ENCODE measurements at places on chromosomes 11 and 22. TPM values are rescaled to one million over a fixed set of nuclear protein-coding genes. Genes with fewer than 3 reads are reported as not detected.

Gene FAM180B
- 0.10 TPM for polyA plus RNA-seq

Gene KLHDC7B
- polyA plus RNA-seq = 0.39 TPM

Gene CYB5R3
- polyA plus RNA-seq = 122 TPM

Gene UCP3
- 1.0 TPM for polyA plus RNA-seq

- H3K4me3 ChIP-seq = no peak overlapping the region
- H3K27ac ChIP-seq = no peak overlapping the region
- H3K36me3 ChIP-seq = no peaks in the 10 kb centered on the region
- H3K27me3 ChIP-seq = no peaks in the 10 kb centered on the region
Measured at GRCh38 chr11:87967459-87967858, 207.8 kb downstream of the RAB38 start.

- no peaks in the 10 kb centered on the region for H3K36me3 ChIP-seq
- no peak overlapping the region for H3K4me3 ChIP-seq
- H3K27ac ChIP-seq = no peak overlapping the region
- DNase-seq = no peak
- H3K27me3 ChIP-seq = no peaks in the 10 kb centered on the region
Measured at GRCh38 chr11:87851234-87851633, 324.0 kb downstream of the RAB38 start.

- peak overlapping the region; percentile 75 for H3K4me3 ChIP-seq
- peaks cover 3% of the 10 kb centered on the region for H3K4me1 ChIP-seq
- DNase-seq = peak; percentile 54
- H3K27ac ChIP-seq = peak overlapping the region; percentile 92
Measured at GRCh38 chr22:36027579-36027934, 1.1 kb downstream of the RBFOX2 start.

Gene KRTAP5-11
- not detected for polyA plus RNA-seq

DNA sequence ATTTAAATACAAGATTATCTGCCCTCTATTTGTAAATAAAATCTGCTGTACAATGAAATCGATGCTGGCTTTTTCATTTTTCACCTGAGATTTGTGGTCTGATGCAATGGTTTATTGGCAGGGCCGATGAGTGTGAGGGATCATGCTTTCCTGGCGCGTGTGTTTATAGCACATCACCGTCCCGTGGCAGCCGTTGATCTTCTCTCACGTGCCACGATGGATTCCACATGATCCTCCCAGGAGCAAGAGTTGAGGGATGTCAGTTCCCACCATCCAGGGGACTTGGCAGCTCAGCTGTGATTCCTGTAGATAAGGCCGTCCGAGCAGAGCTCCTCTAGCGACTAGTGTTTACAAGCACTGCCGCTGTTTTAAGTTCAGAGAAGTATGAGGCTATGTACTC, 213.7 kb downstream of the TBC1D22A start:
- H3K4me3 ChIP-seq = no peak overlapping the region
- peaks cover 6% of the 10 kb centered on the region for H3K4me1 ChIP-seq
- H3K27ac ChIP-seq = no peak overlapping the region

Gene HBB
- polyA plus RNA-seq = 39.4 TPM

DNA sequence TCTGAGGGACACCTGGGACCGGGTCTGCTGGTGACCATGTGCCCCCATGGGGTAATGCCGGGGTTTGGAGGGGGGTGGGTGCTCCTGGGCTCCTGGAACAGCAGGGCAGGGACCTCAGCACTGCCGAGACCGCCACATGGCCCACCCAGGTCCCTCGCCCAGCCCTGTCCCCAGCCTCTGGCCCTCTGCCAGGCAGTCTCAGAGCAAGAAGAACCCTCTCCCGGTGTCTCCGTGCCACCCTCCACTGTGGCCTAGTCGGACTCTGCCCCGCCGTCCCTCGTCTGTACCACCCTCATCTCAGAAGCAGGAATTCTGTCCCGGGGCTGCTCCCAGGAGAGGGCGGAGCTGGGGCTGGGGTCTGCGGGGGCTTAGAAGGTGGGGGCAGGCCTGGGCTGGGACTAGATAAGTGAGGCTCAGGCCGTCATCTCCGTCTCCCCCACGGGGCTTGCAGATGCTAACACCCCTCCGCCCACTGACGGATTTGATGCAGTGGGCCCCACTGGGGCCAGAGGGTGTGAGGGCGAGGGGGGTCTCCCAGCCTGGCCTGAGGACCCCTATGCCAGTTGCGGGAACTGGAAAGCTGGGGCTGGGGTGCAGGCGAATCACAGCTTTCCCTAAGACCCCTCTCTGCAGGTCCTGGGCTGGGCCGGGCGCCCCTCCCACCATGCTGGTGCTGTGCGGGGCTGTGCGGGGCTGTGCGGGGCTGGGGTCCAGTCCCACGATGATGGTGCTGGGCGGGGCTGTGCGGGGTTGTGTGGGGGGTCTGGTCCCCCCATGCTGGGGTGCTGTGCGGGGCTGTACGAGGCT, 1.1 kb downstream of the MUC5AC start:
- no peak overlapping the region for H3K4me3 ChIP-seq
- H3K4me1 ChIP-seq = no peaks in the 10 kb centered on the region
- no peaks in the 10 kb centered on the region for H3K27me3 ChIP-seq
- H3K36me3 ChIP-seq = no peaks in the 10 kb centered on the region
- H3K27ac ChIP-seq = no peak overlapping the region
- DNase-seq = no peak

- no peak overlapping the region for H3K4me3 ChIP-seq
- no peaks in the 10 kb centered on the region for H3K36me3 ChIP-seq
Measured at GRCh38 chr11:40294741-40295140, 1164.7 kb downstream of the LRRC4C start.

DNA sequence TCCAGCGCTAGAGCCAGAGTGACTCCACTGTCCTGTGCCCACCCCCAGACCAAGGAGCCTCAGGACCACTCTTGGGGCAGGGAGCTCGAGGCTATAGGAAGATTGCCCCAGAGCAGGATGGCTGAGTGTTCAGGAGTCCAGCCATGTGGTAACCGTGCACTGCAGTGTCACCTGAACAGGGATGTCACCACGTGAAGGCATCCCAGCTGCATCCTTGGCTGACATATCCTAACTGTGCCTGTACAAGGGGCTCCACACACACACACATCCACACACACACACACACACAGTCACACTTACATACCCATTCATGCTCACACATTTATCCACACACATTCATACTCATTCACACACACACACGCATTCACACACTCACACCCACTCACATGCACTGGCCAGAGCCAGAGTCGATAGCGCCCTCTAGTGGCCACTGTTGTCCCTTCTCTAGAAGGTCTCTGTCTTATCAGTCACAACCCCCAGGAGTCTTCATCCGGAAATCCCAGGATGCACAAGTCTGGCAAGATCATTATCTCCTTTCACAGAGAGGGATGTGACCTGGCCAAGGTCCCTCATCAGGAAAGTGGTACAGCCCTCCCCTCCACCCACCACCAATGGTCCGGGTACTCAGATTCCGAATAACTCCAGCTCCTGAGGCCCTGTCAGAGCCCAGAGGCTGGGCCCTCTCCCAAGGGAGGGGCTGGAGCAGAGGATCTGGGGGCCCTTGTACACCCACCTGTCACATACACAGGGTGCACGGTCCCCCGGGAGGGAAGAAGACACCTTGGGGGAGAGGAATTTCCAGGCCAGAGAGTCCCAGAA, 55.1 kb downstream of the IGLL5 start:
- H3K27me3 ChIP-seq = peaks cover 3% of the 10 kb centered on the region
- H3K27ac ChIP-seq = no peak overlapping the region
- H3K36me3 ChIP-seq = no peaks in the 10 kb centered on the region
- no peaks in the 10 kb centered on the region for H3K4me1 ChIP-seq

Gene VSTM5
- polyA plus RNA-seq = 0.13 TPM

All from lung (tissue), 17 donors.